ENCODE measurements at places on chromosomes 7 and 10. TPM values are rescaled to one million over a fixed set of nuclear protein-coding genes. Genes with fewer than 3 reads are reported as not detected.

DNA sequence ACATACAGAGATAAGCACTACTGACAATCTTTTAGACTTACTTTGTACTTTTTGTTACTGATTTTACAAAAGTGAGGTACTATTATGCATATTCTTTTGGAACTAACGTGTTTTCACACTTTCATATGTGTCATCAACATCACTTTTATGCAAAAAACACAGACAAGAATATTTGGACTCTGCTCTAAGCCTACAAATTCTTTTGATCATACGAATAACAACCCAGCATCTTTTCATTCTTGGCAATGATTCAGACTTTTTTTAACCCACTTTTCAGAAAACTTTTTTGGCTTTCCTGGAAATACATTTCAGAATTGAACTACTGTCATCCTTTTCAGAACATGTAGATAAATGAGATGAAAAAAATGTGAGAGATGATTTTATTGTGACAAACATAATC, 30.2 kb downstream of the USP6NL start:
- no peak for DNase-seq

- no peak for DNase-seq
These were observed 110.1 kb upstream of the KLF6 start for GRCh38 chr10:3895045-3895631.

GRCh38 chr7:33721895-33722294, 183.4 kb upstream of the BMPER start:
- DNase-seq: no peak

- DNase-seq: no peak
These were observed 2.8 kb upstream of the SLC29A3 start for GRCh38 chr10:71316056-71316785.

DNA sequence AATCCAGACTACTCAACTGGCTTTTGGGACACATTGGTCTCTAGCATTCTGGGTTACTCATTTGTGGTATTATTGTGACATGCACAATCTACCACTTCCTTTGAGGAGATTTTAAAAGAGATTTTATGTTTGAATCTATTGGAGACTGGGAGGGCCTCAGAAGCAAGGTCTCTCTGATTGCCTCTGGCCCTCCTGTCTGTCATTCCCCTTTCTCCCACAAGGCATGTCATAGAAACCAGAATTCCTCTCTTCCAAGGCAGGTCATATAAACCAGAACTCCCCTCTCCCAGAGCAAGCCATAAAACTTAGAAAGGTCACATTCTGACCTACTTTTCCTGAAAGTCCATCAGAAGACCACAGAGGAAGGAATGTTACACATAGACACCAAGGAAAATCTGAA, 777.7 kb downstream of the PHTF2 start:
- no peak for DNase-seq

DNA sequence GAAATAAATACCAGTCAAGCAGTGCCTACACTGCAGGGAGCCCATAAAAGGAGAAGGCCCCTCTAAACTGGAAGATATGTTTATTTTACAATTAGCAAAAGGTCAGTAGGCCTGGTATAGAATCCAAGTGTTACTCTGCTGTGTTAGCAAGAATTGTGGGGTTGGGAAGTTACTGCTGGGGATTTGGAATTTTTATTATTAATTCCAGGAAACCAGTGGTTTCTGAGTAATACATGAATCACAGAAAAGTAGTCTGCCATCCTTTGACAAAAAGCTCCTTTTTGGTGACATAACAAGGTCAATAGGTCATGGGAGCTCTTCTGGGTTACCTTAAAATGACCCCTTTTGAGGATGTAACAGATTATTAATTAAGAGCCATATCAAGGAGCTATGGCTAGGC, 67.4 kb downstream of the ZNF92 start:
- DNase-seq: no peak

The SHTN1 gene
- total RNA-seq: 24.7 TPM

The NYAP1 gene
- total RNA-seq: 1.0 TPM

The UPK3B gene
- 7.3 TPM for total RNA-seq

The HOXA7 gene
- total RNA-seq: 0.26 TPM

The ANXA8 gene
- total RNA-seq: not detected
